ENCODE measurements at places on chromosomes 1 and 21.
A peak's percentile ranks its signal among the peaks of the same experiment; 100 is the strongest.

GRCh38 chr1:42350086-42350485 lies 15.1 kb upstream of the FOXJ3 start:
- peak; percentile 56 for DNase-seq

DNA sequence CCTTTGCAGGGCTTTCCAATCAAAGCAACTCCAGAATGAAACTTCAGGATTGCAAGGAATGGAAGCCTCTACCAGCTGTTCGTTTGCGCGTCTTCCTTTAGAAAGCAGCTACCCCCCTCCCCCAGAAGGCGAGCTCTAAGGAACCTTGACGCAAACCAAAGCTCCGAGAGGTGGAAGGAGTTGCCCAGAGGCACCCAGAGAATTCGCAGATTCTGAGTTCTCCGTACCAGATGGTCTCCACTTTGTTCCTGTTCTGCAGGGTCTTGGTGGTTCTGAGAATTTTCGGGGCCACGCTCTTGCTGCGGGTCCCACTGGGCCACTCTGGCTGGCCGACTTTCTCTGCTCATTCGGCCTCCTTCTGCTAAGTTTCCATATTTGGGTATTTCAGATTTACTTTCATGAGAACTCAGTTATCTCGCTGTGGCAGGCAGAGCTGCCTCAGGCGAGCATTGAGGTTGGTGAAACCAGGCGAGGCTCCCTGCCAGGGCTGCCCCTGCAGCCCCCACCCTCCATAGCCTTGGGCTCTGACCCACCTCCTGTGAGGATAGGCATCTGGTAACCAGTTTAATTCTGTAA lies 801 bp downstream of the TRAF5 start:
- peak; percentile 25 for DNase-seq

- DNase-seq = no peak
These were observed 192.8 kb upstream of the C8B start for GRCh38 chr1:57158604-57158998.

DNA sequence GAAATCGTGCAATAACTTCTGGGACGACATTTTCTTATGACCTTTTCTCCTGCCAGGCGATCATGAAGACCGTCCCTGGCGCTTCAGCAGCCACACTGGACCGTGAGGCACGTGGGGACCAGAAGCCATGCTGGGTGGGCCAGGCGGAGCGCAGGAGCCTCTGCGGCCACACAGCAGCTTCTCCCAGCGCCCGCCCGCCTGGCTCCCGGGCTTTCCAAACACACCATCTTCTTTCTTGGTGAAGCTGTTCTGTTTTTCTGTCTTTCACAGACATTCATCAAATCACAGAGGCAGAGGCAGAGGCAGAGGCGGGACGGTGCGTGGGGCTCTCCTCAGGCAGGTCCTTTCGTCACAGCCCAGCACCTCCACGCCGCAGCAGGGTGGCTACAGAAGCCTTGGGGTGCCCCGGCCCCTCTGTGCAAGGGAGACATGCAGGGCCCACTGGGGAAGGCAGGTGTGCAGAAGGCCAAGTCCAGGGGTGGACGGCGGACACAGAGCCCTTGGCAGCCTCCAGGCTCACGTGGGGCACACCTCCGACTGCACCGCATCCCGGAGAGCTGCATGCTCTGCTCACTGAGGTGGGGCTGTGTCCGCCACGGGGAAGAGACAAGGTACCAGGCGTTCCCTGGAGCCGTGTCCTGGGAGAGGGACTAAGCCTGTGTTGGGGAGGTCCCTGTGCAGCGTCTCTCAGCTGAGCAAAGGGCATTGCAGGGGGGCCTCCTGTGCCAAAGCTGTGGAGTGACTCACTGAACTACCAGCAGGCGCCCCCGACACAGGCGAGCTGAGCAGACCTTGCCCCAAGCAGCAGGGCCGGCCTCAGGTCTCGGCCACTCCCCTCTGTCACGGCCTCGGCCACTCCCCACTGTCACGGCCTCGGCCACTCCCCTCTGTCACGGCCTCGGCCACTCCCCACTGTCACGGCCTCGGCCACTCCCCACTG lies 2.6 kb upstream of the TMEM240 start:
- no peak for DNase-seq

DNA sequence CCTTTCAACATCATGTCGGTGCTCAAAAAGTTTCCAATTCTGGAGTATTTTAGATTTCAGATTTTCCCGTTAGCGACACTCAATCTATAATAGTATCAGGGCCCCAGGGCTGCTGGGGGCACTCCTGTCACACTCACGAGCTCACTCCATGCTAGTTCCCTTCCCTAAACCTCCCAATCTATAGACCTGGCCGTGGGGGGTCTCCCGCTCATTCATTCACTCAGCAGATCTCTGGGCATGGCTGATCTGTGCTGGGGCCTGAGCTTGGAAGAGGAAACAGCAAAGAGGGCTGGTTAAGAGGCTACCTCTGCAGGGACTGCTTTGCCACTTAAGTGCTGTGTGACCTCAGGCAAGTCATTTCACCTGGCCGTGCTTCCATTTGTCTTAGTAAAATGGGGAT lies 46.8 kb upstream of the LAPTM5 start:
- no peak for DNase-seq

DNA sequence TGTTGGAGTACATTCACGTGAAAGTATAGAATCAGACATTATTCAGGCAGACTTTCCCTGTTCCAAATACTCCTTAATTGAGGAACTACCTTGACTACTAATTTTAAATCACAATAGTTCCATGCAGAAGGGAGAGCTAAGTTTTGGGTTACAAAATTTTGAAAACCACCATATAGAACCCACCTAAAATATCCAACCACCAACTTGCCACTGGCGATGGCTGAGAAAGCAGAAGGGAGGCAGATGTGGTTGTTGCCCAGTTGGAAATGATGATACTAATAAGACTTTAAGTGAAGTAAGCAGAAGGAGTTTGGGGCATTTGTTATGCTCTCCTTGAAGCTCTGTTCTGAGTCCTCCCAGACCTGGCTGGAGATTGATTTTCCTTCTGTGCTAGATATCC lies 190.7 kb downstream of the HLX start:
- DNase-seq = no peak
